Stimulated activated CD4-positive, alpha-beta T cell treated with anti-CD3 and anti-CD28 coated beads, Interleukin-1b, Interleukin-23, amount 100 ng/mL, for 1 hour (primary cell): ENCODE measurements at places on chromosomes 7 and 10.

DNA sequence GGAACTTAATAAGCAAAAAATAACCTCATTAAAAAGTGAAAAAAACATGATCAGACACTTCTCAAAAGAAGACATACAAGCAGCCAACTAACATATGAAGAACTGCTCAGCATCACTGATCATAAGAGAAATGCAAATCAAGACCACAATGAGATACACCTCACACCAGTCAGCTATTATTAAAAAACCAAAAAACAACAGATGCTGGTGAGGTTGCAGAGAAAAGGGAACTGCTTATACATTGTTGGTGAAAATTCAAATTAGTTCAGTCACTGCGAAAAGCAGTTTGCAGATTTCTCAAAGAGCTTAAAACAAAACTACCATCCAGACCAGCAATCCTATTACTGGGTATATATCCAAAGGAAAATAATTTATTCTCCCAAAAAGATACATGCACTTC lies 513.3 kb downstream of the MDFIC start:
- DNase-seq = no peak

GRCh38 chr10:74888962-74889661 lies 62.7 kb downstream of the KAT6B start:
- no peak for DNase-seq

- no peak for DNase-seq
Measured at GRCh38 chr7:37730501-37730900, 46.9 kb downstream of the GPR141 start.

DNA sequence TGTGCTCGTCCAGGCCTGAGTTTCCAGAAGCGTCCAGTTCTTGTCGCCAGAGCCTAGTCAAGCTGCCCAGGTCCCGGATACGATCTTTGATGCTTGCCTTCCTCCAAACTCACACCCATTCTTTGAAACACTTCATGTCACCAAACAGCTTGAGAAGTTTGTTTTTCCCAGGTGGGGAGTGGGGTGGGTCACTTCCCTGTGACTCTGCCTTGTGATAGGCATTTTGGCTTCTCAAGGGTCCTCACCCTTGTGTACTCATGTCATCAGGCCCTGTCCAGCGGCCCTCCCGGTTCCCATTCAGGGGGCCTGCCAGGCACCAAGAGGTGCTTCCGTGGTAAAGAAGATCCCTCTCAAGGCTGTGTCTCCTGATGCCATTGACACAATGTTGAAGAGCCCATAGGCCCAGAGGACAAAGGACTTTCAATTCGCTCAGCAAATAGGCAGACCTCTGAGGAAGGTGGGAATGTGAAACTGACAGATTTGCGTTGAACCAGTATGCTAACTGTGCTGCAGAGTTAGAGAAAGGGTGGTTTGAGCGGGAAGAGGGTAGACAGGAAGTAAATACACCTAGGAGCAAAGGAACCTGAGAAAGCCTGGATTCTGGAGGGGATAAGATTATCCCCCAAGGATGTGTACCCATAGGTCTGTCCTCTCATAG lies 24.7 kb upstream of the SFTPA1 start:
- no peak for DNase-seq

GRCh38 chr7:98178321-98178720 lies 32.9 kb upstream of the BHLHA15 start:
- no peak for DNase-seq

DNA sequence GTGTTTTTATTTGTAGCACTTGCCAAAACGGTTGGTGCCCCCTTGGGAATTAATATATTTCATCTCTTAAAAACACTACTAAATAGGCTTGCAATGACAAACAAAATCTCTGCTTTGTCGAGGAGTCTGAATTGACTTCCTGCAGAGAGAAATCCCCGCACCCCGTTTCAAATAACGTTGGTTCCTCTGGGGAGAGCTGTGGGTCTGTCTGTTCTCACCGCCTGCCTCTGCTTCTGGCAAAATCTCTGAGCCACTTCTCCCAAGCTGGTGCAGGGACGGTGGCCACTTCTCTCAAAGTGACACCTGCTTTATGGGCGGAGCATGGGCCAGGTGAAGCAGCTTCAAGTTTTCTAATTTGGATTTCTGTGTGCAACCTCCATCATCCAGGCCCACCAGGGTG lies 186.3 kb upstream of the ADARB2 start:
- DNase-seq = no peak

DNA sequence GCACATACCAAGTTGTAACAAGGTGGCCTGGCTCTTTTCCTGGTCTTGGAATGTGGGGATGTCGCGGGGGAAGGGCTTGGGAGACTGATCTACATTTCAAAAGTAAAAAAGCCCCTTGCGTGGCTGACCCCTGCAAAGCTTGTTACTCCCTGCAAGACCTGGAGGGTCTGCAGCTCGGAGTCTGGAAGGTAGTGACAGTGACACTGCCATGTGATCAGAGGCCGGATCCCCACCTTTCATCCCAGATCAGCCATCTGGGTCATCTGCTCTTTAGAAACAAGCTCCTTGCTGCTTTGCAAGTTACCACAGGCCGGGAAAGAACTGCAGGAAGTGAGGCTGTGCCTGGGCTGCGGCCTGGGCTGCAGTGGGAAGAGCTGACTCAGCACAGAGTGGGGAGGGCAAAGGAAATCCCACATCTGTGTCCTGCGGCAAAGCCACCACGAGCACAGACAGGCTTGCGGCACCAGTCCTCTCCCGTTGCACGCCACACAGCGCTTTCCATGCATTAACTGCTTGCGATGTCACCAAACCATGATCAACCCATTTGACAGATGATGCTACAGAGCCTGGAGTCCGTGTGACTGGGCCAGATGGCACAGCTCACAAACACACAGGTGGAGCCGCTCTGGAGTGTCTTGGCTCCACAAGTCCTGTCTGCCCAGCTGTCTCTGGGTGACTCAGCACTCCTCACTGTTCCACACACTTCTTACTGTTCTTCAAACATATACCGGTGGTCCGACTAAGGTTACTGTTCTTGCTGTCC lies 97.7 kb downstream of the SH3PXD2A start:
- no peak for DNase-seq

DNA sequence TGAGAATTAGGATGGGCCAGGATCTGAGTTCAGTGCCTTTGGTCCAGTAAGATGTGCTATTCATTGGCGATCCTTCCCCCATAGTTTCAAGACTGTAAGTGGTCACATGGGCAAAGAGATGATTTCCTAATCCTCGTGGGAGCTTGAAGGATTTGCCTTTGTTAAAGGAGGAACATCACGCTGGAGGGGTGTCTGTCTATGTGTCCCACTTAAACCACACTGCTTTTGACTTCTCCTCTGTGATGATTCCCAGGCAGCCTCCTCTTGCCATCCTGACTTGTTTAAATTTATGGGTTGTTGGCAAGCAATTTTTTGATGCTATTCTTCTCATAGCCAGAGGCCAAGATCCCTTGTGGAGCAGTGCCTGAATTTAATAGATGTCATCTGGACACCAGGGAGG lies 154.0 kb downstream of the TCF7L2 start:
- no peak for DNase-seq

DNA sequence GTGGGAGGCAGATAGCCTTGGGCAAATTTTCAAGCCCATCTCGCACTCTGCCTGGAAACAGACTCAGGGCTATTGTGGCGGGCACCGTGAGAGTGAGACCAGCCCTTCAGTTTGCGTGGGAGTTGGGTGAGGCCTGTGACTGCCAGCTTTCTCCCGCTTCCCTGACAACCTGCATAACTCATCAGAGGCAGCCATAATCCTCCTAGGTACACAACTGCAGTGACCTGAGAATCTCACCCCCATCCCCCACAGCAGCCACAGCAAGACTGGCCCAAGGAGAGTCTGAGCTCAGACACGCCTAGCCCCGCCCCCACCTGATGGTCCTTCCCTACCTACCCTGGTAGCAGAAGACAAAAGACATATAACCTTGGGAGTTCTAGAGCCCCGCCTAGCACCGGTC lies 275.4 kb downstream of the GRID1 start:
- no peak for DNase-seq

DNA sequence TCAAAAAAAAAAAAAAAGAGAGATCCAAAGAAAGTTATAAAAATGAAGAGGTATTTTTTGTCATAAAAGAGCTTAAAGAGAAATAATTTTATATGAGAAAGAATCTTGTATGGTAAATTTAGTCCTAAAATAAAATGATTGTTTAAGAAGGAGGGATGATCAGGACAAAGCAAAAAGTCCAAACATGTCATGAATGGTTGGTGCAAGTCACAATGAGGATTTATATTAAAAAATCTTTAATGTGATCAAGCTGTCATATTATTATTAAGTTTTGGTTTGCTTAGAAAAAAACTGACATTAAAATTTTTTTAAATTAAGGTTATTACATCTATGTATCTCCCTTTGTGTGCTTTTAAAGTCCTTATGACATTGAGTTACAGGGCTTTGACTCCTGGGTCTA lies 220.4 kb downstream of the TMEM26 start:
- no peak for DNase-seq

DNA sequence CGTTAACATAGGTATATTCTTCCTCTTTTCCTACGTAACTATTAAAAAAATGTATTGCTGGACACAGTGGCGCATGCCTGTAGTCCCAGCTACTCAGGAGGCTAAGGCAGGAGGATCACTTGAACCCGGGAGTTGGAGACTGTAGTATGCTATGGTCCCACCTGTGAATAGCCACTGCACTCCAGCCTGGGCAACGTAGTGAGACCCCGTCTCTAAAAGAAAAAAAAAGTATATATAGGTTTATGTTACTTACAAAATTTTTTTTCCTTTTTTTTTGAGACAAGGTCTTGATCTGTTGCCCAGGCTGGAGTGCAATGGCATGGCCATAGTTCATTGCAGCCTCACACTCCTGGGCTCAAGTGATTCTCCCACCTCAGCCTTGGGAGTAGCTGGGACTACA lies 5.6 kb downstream of the NUB1 start:
- no peak for DNase-seq

DNA sequence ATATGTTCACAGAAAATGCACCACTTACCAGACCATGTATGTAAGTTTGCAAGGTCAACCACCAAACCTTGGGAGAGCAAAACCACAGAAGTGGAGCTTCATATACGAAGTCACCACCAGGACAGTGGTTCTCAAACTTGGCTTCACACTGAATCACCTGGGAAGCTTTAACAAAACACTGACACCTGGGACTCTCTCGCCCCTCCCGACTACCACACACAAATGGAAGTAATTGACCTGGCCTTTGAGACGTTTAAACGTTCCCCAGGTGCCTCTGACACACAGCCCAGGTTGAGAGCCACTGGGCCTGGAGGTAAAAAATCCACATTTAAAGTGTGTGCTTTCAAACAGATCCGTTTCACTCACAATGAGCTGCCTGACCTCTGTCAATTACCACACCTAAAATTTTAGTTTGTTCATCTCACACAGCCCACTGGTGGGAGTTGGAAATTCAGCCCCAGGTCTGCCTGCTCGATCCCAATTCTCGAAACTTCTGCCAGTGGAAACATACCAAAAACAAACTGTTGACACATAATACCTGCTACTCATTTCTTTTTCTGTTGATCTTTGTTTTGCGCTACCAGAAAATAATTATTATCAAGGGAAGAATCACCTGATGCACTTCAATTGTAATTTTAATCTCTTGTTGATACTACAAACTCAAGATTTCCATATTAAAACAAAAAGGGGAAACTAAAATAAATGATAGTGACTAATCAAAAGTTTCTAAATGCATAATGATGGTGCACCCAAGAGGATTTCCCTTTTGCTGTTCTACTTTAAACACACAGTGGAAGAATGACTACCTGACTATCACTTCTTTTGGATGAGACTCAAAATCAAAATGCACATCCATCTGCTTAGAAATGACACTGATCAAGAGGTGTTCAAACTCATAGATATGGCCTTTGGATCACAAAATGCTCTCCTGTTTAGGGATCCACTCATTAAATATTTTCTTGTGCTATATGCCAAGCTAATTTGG lies 26.6 kb downstream of the CDNF start:
- DNase-seq = no peak

DNA sequence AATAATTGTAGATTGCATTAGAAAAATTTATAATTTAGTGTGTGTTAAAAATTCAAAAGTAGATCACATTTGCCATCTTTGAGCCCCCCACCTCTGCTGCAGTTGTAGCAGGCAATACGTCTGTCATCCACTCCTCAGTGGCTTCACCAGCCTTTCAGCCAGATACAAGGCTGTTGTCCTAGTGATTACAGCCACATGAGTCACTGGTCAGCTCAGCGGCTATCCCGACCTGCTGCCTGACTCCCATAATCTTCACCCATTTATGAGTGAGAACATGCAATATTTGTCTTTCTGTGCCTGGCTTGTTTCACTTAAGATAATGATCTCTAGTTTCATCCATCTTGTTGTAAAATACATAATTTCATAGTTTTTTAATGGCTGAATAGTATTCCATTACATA lies 9.2 kb downstream of the OR2A5 start:
- no peak for DNase-seq

DNA sequence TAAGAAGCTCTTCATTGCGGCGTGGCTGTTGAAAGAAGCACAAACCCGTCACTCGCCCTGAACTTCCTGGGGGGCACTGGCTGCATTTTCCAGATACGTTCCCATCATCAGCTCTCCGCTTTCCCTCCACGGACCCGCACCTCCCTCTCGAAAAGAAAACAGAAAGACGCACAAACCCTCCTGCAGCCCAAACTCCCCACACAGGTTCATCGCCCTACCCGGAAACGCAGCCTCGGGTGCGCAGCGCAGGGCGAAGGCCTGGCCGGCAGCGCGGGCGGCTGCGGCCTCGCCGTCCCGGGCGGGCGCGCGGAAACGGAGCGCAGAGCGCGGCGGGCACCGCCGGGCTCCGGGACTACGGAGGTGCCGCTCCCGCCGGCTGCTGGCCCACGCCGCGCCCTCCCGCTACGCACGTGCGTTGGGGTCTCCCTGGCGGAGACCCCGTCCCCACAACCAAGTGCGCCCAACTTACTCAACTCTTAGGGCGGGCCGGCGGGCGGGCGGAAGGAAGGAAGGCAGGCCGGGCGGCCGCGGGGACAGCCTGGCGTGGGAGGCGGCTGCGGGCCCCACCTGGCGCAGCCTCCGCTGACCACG lies 822 bp downstream of the ZNF800 start:
- DNase-seq = no peak

- DNase-seq = no peak
Measured at GRCh38 chr10:95303535-95303934, 12.7 kb upstream of the PDLIM1 start.

DNA sequence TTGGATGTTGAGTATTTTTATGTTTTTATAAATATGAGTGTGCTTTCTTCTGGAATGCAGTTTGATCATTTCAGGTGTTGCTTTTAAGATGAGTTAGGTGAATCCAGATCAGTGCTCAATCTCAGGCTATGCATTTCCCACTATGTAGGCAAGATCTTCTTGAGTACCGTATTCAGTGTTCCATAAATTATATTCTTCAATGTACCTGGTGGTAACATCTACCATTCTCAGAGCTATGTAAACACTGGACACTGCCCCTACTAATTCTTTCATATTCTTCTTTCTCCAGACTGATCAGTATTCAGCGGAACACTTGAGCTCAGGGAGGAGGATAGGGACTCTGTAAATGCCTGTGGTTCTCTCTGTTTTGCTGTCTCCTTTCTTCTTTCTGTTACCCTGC lies 25.5 kb upstream of the NME8 start:
- DNase-seq = no peak
